HFF-Myc (cell line): ENCODE measurements at places on chromosomes 1 and 21.

DNA sequence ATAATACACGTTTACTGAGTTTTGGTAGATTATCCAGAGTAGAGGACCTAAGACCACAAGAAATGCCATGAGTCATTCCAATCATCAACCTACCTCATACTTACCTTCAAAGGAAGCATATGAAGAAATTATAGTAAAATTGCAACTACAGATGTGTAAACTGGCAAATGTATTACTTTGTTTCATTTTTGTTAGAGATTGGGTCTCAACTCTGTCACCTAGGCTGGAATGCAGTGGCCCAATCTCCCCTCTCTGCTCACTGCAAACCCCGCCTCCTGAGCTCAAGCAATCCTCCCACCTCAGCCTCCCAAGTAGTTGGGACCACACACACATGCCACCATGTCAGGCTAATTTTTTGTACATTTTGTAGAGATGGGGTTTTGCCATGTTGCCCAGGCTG is 5.2 kb downstream of the TMCO1 start:
- DNase-seq = no peak

DNA sequence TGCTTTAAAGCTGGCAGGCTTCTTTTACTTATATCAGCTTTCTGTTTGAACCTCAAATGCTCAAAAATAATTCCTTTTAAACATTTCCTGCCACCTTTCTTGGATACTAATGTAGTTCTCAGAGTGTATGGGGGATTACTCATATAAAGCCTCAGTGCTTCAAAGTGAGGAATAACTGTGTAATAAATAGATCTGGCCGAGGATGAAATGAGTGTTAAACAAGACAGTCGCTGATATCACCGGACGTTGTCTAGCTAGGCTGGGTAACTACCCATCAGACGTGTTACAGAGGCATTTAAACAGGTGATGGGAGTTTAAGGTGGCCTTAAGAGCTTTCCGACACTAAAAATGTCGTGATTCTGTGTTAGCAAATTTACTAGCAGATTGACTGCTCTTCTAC is 53.1 kb downstream of the VANGL2 start:
- DNase-seq = no peak

- DNase-seq = no peak
Measured at GRCh38 chr1:194809215-194809614, 1622.8 kb upstream of the B3GALT2 start.

DNA sequence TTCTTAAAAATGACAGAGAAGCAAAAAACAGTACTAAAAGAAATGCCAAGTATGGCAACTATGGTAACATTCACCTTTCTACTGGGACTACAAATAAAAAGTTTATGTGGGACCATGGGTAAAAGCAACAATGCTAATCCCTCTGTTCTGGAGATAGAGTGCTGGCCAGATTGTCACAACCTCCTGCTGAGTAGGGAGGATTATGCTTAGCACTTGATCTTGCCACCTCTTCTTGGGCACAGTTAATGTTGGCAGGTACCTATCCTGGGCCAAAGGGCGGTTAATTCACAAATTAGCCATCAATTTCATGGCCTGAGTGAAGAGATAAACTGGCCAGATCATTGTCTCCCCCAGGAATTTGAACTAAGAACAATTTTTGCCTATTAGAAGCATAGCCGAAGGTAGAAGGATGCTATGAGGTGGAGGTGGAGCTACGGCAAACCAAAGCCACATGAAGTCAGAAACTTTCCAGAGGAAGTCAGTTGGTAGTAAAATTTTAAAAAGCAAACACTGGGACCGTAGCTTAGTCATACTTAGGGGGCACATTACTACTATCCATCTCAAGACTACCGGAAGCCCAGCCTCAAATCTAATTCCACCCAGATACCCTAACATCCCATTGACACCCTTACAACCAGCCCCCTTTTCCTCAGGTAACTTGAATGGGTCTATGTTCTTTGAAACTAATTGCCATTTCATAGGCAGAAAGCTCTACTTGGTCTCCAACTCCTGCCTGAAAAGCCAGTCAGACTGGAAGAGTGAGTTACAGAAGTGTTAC is 2.7 kb downstream of the SCYL3 start:
- no peak for DNase-seq

GRCh38 chr1:7149080-7149838 is 364.0 kb downstream of the CAMTA1 start:
- no peak for DNase-seq
